ENCODE measurements at places on chromosomes 5 and 9.

GRCh38 chr5:149170299-149170698 is 29.0 kb downstream of the ABLIM3 start:
- no peak for DNase-seq

DNA sequence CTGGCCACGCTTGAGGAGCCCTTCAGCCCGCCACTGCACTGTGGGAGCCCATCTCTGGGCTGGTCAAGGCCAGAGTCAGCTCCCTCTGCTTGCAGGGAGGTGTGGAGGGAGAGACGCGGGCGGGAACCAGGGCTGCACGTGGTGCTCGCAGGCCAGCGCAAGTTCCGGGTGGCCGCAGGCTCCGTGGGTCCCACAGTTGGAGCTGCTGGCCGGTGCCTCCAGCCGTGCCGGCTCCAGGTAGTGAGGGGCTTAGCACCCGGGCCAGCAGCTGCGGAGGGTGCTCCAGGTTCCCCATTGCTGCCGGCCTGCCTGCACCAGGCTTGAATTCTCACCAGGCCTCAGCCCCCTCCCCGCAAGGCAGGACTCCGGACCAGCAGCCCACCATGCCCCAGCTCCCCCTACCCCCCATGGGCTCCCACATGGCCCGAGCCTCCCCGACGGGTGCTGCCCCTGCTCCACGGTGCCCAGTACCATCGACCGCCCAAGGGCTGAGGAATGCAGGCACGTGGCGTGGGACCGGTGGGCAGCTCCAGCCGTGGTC is 192.8 kb upstream of the IZUMO3 start:
- DNase-seq = no peak

- no peak for DNase-seq
These were observed 19.9 kb downstream of the VAV2 start for GRCh38 chr9:133971981-133972941.

DNA sequence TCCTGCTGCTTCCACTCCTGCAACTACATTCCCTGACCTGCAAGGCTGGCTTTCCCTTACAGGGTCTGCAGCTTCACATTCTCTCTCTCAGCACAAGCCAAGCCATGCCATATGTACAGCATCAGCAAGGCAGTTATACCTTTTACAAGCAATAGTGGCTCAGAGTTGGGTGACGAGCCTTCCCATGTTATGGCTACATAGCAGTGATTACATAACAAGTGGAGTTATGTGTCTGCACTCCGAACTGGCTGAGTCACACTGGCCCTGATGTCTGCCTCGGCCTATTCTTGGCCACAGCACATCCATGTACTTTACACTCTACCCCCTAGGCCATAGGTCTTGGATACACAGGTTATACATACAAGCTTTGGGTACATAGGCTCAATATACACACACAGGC is 52.0 kb upstream of the SNCAIP start:
- no peak for DNase-seq

- no peak for DNase-seq
These were observed 435.7 kb downstream of the PLK2 start for GRCh38 chr5:58024151-58024550.

DNA sequence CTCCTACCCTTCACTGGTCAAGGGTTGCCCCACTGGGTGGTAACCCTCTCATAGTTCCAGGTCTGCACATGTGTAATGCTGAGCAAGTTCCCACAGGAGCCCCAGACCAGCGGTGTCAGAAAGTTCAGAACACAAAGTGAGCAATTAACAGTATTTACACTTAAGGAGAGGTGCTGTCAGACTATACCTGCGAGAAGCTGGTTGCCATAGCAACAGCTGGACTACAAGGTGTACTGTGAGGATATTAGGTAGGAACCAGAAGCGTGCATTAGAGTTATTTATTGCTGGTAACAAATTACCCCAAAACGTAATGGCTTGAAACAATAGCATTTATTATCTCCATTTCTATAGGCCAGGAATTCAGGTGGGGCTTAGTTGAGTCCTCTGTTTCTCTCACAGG is 317.0 kb upstream of the RPS23 start:
- DNase-seq = no peak

DNA sequence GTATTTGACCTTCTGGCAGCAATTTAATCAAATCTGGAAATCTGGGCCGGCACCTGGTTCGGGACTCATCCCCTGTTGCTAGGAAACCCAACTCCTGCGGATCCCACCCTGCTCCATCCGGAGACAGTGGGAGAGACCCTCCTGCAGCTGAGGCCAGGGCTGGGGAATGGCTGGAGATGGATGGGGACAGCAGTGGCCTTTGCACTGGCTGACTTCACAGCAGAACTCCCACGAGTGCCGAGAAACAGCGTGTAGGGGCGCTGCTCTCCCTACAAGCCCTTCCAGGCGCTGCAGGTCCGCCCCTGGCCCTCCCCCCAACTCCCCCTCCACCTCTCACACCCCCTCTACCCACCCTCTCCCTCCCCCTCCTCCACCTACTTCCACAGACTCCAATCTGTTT is 105.8 kb upstream of the PPP1R26 start:
- no peak for DNase-seq

- no peak for DNase-seq
These were observed 124.1 kb upstream of the KCNN2 start for GRCh38 chr5:114237766-114238165.

DNA sequence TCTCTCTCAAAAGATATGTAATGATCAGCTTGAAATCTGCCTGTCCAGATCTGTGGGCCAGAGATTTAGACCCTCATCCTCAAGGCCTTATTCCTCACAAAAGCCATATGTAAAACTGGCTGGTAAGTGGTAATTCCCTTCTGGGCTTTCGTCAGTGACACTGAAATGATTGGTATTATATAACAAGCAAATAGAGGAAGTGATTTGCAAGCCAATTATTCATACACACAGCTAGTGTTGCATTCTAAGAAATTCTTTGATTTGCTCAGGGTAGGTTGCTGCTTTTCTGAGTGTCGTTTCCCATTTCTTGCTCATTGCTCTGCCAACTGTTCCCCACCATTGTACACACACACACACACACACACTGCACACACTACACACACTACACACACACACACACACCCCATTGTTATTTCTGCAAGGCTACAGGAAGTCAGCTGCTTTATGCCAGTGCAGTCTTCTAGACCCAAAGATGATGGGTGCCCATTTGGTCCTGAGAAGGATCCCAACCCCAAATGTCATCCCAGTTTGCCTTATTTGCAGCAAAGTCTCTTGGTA is 76.8 kb downstream of the PRLR start:
- DNase-seq = no peak

DNA sequence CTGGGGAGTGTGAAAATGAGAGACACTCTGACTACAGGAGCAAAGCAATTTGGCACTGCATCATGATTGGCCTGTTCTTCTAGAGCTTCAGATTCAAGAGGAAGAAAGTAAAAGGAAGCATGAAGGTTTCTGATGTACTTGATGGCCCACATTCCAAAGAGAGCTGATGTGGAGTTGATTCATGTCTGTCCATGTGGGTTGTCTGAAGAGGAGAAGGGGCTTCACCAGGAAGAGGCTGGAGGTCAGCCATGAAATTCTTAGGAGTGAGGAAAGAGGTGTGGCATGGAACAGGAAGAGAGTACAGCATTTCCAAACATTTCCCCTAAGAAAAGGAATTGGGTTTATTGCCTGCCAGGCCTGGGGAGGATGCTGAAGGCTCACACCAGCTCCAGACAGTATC is 70.7 kb downstream of the PTCD2 start:
- no peak for DNase-seq

DNA sequence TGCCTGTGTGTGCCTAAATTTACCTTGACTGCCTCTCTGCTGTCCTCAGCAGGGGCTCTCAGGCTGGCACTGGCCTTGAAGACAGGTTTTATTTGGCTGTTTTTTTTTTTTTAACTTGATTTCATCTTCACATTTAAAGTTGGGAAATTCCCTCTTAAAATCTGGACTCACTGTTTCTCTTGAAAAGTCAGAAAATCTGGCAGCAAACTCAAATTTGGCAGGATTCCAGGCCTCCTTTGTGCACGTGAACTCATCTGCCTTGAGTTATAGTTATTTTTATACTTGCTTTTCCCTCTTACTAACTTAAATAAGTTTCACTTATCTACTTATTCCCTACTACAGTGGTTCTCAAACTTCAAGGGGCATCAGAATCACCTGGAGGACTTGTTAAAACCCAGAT is 118.4 kb upstream of the MAP3K1 start:
- no peak for DNase-seq

- peak; percentile 46 for DNase-seq
These were observed 28.1 kb downstream of the NEK6 start for GRCh38 chr9:124285903-124286291.

- DNase-seq = no peak
These were observed 69.4 kb upstream of the GAS1 start for GRCh38 chr9:87016681-87017080.

- no peak for DNase-seq
These were observed 95.7 kb upstream of the CTSL start for GRCh38 chr9:87630266-87630665.

- DNase-seq = no peak
These were observed 121.8 kb downstream of the DROSHA start for GRCh38 chr5:31410089-31410488.

- no peak for DNase-seq
These were observed 152.6 kb downstream of the MED27 start for GRCh38 chr9:131927091-131927490.

DNA sequence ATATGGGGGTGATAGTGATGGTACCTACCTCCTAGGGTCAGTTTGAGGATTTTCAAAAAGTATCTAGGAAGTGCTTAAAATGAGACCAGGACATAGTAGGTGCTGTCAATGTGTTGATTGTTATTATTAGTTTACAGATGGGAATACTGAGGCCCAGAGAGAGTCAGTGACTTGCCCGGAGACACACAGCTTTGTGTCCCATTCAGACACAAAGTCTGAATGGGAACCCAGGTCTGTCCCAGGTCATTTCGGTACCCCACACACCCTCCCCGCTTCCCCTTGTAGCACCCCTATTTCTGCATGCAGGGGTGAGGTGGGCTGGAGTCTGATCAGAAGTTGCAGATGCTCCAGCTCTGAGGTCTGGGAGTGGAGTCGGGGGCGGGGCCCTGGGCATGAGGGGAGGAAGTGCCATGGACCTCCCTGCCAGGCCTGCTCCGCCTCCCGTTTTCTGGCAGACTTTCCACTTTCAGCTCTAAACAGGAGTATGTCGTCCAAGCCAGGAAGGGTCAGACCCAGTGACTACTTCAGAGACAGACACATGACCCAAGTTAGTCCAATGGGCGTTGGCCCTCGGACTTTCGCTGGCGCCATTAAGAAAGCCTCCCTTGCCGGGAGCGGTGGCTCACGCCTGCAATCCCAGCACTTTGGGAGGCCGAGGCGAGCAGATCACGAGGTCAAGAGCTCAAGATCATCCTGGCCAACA is 3.2 kb upstream of the DBN1 start:
- no peak for DNase-seq

DNA sequence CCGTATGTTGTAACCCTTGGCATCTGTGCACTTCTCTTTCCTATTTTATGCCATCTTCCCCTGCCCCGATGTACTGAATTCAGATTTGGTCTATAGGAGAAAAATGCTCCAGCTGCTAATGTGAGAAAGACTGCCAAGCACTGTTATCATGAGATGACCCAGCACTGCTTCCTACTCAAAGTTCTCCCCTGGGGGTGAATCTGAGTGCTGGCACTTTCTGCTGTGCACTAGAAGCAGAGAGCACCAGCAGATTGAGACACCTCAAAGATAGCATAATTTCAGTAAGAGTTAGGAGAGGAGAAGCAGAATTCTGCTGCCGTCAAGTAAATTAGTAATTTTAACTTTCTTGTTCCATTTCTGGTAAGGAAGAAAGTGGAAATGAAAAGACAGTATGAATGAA is 92.8 kb upstream of the ACOT12 start:
- DNase-seq = no peak

GRCh38 chr5:36573438-36573837 is 33.0 kb upstream of the SLC1A3 start:
- no peak for DNase-seq

DNA sequence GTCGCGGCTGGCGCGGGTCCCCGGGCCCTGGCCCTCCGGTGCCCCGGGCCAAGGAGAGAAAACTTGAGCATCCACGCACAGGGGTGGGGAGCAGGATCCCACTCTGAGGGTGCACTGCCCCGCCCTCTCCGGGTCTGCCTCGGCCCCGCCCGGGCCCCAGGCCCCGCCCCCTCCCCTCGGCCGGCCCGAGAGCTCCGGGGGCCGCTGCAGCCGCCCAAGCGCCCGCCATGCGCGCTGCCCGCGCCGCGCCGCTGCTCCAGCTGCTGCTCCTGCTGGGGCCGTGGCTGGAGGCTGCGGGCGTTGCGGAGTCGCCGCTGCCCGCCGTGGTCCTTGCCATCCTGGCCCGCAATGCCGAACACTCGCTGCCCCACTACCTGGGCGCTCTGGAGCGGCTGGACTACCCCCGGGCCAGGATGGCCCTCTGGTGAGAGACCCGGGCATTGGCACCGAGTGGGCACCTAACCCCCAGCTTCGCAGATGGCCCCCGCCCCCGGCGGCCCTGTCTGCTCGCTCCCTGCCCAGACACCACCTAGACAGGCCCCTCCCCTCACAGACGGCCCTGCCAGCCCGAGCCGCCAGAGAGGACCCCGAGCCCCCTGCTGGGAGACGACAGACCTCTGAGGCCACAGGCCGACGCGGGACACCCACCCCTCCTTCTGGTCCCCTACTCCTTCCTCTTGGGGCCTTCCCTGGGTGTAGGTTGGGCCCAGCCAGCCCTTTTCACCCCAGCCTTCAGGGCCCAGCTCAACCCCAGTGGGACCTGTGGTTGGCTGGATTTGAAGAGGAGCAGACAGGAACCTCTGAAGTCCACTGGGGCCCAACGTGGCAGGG is at the start of gene CERCAM:
CERCAM (plus strand) TSS at position 207 of the 831 bp plus-strand sequence; CDS start at position 228, 21 bp downstream.
- peak; percentile 49 for DNase-seq
